ENCODE measurements at places on chromosomes 7 and 10.

- no peak for DNase-seq
Observed at GRCh38 chr10:86262688-86263181, 103.9 kb downstream of the GRID1 start.

DNA sequence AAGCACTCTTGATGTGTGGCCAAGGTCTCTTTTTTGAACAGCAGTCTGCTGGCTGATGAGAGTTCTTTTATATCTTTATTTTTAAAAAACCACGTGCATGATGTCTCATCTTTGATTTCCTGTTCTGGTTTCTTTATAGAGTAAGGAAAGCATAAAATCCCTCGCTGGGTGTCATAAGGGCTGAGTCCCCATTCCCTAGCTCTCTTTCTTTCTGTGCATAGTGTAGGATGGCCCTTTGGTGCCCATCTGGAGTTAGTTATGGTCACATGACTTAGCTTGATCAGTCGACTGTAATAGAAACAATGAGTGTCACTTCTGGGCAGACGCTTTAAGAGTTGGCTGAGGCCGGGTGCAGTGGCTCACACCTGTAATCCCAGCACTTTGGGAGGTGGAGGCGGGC, 38.5 kb downstream of the GHRHR start:
- no peak for DNase-seq

DNA sequence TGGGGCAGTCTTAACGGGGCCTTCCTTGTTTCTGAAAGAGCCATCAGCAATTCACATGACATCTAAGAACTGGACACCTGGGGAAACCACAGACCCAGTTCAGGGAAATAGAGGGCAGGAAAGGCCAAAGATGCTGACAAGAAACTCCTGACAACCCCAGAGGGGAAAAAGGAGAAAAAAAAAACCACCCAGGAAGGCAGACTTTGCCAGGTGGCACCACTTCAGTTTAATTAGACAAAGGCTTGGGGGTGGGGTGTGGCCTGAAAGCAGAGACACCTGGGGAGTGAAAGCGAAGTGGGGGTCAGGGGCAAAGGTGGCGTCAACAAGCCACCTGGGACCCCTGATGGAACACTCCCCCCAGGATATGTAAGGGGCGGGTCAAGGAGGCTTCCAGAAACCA, 53.6 kb downstream of the RAB11FIP2 start:
- no peak for DNase-seq

GRCh38 chr7:79176859-79177477, 276.5 kb downstream of the MAGI2 start:
- no peak for DNase-seq

DNA sequence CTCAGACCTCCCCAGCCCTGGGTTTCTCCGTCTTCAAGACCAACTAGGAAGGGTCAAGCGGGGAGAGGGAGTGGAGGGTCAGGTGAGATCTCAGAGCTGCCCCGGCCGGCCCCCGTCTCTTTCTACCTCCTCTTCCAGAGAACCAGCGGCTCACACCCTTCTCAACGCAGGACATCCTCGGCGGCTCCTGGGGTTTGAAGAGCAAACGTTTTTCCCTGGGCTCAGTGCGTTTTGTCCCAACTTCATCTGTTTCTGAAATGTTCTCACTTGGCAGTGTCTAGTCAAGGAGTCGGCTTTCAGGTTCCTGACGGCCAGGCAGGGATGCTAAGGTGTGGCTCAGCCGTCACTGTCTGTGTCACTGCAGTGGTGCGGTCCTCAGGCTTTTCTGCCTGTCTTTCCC, 416.4 kb upstream of the FOXK1 start:
- no peak for DNase-seq

GRCh38 chr10:14798636-14799035, 23.9 kb upstream of the FAM107B start:
- DNase-seq = no peak

- DNase-seq = no peak
Observed at GRCh38 chr10:131743190-131744151, 157.3 kb upstream of the PPP2R2D start.

GRCh38 chr10:75102830-75103673, 8.4 kb upstream of the SAMD8 start:
- DNase-seq = no peak

GRCh38 chr7:90903841-90904240, 307.7 kb downstream of the CDK14 start:
- no peak for DNase-seq

GRCh38 chr10:101816913-101817336, 1.3 kb downstream of the OGA start:
- no peak for DNase-seq

- DNase-seq = no peak
Observed at GRCh38 chr10:63057509-63057908, 75.6 kb upstream of the NRBF2 start.

- DNase-seq = no peak
Observed at GRCh38 chr10:58237014-58237834, 30.5 kb downstream of the IPMK start.

Measured in thoracic aorta (tissue), 2 donors.